ENCODE measurements at places on chromosomes 6 and 20.

GRCh38 chr20:32111753-32112152 is 2.2 kb downstream of the TM9SF4 start:
- no peak for DNase-seq

DNA sequence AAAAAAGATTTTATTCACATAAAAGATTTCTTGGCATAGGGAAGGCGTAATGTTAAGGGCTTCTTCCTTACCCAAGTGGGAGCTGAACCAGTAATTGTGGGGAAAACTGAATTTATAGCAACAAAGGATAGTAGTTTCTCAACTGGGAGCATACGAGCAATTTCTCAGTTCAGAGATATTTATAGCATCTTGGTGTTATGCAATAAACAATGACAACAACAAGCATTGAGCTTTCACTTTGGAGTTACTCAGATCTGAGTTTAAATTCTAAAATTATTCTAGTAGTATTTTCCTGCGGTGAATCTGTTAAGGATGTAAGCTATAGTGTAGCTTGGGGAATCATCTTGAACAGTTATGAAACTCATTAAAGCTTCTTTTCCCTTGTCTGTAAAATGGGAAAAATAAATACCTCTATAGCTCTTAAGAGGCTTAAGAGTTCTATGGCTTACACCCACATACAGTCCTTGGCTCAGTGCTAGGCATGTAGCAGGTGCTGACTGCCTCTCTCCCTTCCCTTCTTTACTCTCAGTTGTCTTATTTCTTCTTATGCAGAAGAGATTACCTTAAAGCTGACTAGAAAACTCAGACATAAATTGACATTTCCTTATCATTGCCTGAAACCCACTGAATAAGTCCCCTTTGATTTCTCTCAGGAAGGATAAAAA is 58.8 kb downstream of the SAMD5 start:
- no peak for DNase-seq

DNA sequence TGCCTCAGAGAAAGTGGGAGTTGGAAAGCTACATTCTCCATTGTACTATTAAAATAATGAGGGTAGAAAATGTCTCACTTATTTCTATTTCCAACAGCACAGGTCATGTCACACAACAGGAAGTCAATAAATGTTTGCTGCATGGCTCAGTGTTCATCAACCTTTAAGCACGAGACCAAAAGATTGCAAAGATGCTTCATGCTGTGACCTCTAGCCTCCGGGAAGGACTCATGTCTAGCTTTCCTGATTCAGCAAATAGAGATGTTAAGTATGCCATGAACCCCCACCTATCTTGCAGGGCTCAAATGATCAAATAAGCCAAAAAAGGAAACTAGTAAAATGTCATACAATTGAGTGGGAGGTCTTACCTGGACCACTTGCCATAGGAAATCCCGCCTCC is 57.4 kb downstream of the NCOA6 start:
- DNase-seq, result no peak

DNA sequence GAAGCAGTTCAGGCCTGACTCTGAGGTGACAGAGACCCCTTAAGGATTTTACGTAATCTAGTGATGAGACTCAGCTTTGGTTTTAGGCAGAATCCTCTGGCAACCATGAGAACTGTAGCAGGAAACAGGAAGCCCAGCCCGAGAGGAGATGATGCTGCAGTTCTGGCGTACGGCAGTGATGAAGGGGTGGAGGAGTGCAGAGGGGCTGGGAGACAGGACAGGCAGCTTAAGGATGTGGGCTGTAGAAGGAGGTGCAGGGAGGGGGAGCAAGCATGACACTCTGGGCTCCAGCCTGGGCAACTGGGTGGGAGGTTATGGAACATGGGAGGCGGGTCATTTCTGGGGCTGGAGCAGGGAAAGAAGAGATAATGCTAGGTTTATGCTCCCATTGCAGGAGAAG is 67.1 kb downstream of the LRFN2 start:
- no peak for DNase-seq

DNA sequence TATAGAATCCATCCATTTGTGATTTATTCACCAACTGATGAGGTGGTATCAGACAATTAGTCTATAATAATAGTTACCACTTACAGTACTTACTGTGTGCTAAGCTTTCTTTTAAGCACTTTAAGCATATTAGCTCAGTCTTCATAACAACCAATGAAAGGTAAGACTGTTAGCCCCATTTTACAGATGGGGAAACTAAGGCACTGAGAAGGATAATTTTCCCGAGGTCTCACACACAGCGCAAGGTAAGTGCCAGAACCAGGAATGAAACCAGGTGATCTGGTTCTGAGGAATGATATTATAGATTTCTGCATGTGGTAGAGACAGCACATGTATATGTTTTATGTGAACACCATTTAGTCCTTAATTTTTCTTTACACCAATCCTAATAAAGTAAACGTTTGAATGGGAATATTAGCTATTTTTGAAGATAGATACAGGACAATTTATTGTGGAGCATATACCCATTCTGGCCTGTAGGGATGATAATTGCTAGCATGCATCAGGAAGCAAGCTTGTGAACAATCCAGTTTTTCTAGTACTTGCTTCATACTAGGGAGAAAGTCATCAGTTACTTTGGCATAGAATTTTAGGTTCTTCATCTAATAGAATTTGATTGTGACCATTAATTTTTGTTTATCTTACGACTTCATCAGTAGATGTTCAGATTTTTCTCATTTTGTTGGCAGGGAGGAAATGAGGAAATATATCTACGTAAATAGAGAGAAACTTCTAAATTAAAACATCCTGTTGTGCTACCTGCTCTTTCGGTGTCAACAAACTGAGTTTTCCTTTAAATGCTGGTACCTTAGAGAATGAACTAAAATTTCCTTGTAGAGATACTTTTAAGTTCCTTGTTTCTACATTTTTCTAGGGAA is 3.0 kb downstream of the YWHAB start:
- DNase-seq, result no peak

DNA sequence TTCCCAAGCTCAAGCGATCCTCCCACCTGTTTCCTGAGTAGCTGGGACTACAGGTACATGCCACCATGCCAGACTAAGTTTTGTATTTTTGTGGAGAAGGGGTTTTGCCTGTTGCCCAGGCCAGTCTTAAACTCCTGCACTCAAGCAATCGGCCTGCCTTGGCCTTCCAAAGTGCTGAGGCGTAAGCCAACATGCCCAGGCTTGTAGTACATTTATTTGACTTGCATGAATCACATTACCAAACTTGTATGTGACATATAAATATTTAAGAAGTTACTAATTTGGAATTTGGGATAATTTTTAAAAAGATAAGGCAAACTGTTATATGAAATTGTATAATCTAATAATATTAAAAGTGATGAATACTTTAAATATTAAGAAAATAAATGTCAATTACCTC is 157.6 kb downstream of the MCHR2 start:
- no peak for DNase-seq

- no peak for DNase-seq
Observed at GRCh38 chr6:79305020-79305419, 70.5 kb upstream of the HMGN3 start.

DNA sequence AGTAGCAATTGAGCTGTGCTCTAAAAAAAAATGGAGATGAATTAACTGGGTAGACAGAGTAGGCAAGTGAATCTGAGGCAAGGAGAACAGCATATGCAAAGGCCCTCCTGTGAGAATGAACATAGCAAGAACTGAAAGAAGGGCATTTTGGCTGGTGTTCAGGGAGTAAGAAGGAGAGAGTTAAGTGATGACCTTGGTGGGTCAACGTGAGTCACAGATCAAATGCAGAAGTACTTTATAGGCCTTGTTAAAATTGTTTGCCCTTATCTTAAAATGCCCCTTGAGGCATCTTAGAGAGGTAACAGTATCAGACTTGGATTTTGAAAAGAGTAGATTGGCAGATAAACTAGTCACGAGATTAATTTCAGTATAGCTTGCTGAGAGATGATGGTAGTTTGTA is 24.5 kb downstream of the NDUFAF5 start:
- DNase-seq, result no peak

GRCh38 chr20:52775786-52776185 is 196.4 kb upstream of the TSHZ2 start:
- DNase-seq, result no peak

DNA sequence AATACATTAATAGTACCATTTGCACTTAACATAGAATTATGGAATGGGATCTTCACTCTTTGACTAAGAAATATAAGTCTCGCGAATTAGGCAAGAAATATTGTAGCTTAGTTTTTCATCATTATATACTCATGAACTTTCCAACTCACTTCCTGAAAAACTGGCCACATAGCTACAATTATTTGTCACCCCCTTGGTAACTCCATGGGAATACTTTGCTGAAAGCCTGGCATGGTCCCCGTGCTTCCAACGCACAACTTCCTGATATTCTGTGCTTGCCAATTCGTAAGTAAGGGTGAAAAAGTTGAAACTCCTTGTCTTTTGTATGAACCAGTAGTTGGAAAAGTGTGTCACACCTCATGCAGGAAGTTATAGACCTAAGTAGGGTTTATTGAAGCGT is 23.7 kb upstream of the HLA-DQA1 start:
- no peak for DNase-seq

DNA sequence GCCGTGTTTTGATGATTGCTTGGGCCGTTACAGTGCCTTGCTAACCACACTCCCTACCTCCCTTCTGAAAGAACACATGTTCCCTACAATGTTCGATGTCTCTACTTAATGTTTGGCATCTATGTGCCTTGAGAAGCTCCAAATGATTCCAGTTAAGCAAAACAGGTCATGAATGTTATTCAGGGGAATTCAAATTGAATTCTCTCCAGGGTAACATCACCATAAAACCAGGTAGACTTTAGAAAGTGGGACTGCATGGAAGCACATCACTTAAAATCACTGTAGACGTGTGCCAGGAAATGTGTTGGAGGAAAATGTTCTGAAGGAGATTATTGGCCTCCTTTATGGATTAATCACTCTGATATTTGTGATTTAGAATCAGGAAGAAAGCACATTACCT is 128.1 kb downstream of the ADAT2 start:
- no peak for DNase-seq

DNA sequence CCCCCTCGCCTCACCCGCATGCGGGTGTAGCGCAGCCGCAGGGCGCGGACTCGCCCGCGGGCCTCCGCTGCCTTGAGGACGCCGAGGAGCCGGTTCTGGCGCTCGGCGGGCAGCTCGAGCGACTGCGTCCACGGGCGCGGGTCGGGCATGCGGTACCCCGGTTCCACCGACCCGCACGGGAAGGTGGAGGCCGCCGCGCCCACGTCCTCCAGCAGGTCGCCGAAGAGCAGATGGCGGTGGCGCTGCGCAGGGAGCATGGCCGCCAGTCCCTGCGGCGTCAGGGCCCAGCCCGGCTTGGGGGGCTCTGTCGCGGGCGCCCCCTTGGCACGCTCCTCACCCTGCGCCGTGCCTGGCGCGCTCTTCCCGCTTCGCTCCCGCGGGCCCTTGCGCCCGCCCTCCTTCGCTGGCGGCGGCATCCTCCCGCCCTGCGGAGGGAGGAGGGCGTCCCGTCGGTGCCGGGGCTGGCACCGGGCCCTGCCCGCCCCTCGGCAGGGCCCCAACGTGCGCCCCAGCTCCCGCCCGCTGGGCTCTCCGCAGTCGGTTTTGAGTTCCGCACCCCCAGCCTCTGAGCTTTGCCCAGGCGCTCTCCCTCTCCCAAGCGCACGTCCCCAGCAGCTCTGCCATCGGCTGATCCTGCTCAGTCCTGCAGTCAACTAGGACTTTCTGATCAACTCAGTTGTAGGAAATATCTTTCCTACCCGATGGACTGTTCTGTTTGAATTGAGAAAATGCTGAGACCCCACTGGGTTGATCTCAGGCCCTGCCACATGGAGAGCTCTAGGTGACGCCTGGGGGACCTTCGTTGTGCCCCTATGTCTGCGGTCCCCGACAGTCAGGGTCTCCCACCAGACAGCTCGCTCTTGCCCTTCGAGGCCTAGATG is at the start of gene LKAAEAR1:
LKAAEAR1 (minus strand) TSS at position 595 of the 881 bp plus-strand sequence; CDS start at position 416, 179 bp downstream.
- DNase-seq, result no peak
